Chondrocyte (in vitro differentiated cells): ENCODE measurements at places on chromosomes 2 and 18. TPM values are rescaled to one million over a fixed set of nuclear protein-coding genes. Genes with fewer than 3 reads are reported as not detected.

- H3K4me1 ChIP-seq = peaks cover 3% of the 10 kb centered on the region
- no peak overlapping the region for H3K4me3 ChIP-seq
Observed at GRCh38 chr2:172888714-172889669, 153.3 kb downstream of the RAPGEF4 start.

DNA sequence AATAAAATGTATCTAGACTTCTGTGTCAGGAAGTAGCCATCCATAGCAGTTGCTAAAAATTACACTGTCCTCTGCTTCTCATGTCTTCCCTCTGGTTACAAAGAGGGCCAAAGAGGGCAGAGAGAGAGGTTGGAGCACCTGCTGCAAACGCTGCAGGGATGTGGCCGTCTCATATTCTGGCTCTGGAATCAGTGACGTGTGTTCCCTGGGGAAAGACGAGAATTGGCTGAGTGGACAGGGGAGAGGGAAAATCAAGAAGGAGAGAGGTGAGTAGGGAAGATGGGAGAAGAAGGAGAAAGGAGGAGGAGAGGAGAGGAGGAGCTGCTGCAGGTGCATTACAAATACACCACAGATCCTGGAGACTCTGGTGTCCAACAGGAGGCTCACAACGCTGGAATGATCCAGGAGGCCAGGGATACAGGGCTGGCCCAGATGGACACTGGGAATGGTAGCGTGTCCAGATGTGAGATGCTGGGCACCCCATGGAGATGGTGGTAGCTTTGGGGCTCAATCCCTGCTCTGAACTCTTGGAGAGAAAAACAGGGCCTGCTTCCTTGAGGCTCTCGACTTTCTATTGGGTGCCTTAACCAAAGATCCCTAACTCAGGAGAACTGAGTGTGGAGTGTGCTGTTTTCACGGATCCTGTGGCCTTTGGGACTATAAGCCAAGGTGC lies 118.4 kb upstream of the PXDN start:
- H3K4me1 ChIP-seq = peaks cover 15% of the 10 kb centered on the region
- H3K36me3 ChIP-seq = no peaks in the 10 kb centered on the region
- H3K27ac ChIP-seq = no peak overlapping the region
- no peak for DNase-seq
- peaks cover 60% of the 10 kb centered on the region for H3K27me3 ChIP-seq
- no peak overlapping the region for H3K4me3 ChIP-seq

GRCh38 chr2:144310889-144311608 lies 208.9 kb downstream of the ZEB2 start:
- no peak overlapping the region for H3K27ac ChIP-seq
- DNase-seq = no peak

GRCh38 chr2:177599139-177599688 lies 206.6 kb downstream of the AGPS start:
- H3K36me3 ChIP-seq = no peaks in the 10 kb centered on the region
- H3K27ac ChIP-seq = no peak overlapping the region
- H3K4me1 ChIP-seq = peaks cover 8% of the 10 kb centered on the region
- no peak overlapping the region for H3K4me3 ChIP-seq
- no peaks in the 10 kb centered on the region for H3K27me3 ChIP-seq
- no peak for DNase-seq

DNA sequence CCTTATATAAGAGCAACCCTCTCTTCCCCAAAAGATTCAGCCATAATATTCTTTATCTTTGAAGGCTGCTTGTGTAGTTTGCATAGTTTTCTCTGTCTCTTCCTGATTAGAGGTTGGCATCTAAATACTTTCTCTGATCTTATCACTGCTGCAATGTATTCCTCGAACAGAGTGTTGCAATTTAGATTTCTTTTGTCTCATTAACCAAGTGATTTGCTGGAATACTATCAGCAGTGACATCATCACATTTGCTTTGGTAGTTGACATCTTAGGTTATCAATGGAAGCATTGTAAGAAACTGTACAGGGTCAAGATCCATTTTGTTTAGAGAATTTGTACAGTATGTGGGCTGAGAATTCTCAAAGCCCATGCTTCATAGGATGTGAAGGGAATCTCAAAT lies 72.0 kb upstream of the NEUROD1 start:
- no peak for DNase-seq
- H3K4me3 ChIP-seq = no peak overlapping the region
- H3K4me1 ChIP-seq = no peaks in the 10 kb centered on the region

DNA sequence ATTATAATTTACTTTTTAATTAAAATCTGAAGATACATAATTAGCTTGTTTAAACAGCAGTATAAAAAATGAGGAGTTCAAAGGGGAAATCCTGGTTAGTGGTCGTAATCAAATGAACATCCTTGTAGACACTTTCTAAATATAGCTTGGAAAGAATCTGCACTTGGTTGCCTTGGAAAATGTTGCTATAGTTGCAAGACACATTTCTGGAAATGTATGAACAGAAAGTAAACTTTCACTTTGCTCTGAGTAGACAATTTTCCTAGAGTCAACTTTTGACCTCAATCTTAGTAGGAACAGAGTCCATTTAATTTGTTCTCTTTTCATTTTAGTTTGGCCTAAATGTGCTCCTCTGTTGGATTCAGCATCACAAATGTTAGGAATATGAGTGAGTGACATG lies 38.3 kb downstream of the GCA start:
- peaks cover 26% of the 10 kb centered on the region for H3K27me3 ChIP-seq
- no peaks in the 10 kb centered on the region for H3K36me3 ChIP-seq
- H3K27ac ChIP-seq = no peak overlapping the region
- no peak for DNase-seq
- no peak overlapping the region for H3K4me3 ChIP-seq

- no peaks in the 10 kb centered on the region for H3K27me3 ChIP-seq
- peak overlapping the region; percentile 88 for H3K27ac ChIP-seq
- H3K4me3 ChIP-seq = no peak overlapping the region
- no peaks in the 10 kb centered on the region for H3K36me3 ChIP-seq
- DNase-seq = no peak
Observed at GRCh38 chr2:45962177-45962921, 310.9 kb downstream of the PRKCE start.

GRCh38 chr2:206477296-206477695 lies 34.0 kb downstream of the ADAM23 start:
- no peak overlapping the region for H3K4me3 ChIP-seq
- no peak for DNase-seq
- H3K36me3 ChIP-seq = no peaks in the 10 kb centered on the region
- peak overlapping the region; percentile 14 for H3K27ac ChIP-seq
- H3K4me1 ChIP-seq = peaks cover 21% of the 10 kb centered on the region
- no peaks in the 10 kb centered on the region for H3K27me3 ChIP-seq

- no peak overlapping the region for H3K27ac ChIP-seq
- H3K36me3 ChIP-seq = peaks cover 1% of the 10 kb centered on the region
- H3K4me1 ChIP-seq = peaks cover 17% of the 10 kb centered on the region
- DNase-seq = peak; percentile 34
- peaks cover 63% of the 10 kb centered on the region for H3K27me3 ChIP-seq
- no peak overlapping the region for H3K4me3 ChIP-seq
Observed at GRCh38 chr2:218863021-218863520, 3.5 kb downstream of the WNT6 start.

- peaks cover 58% of the 10 kb centered on the region for H3K4me1 ChIP-seq
- no peak for DNase-seq
- H3K27me3 ChIP-seq = no peaks in the 10 kb centered on the region
- H3K4me3 ChIP-seq = peak overlapping the region; percentile 99
- H3K36me3 ChIP-seq = peaks cover 11% of the 10 kb centered on the region
Observed at GRCh38 chr2:159713631-159714246, 1.4 kb downstream of the MARCHF7 start.

DNA sequence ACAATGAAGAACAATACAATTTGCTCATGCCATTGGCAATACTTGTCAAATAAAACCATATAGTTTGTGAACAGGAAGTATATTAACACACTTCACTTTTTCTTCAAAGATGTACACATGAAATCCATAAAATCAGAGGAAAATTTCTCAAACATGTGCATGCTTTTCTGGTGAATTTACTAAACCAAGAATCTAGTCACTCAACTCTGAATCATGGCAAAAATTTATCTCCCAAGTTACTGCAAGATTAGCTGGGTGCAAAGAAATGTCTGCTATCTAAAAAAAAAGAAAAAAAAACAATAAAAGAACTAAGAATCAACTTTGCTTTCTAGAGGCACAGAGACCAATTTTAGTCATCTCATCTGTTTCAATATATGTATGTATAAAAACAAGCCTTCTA lies 419.2 kb downstream of the NR4A2 start:
- no peak overlapping the region for H3K27ac ChIP-seq
- DNase-seq = no peak
- no peak overlapping the region for H3K4me3 ChIP-seq
- no peaks in the 10 kb centered on the region for H3K27me3 ChIP-seq

DNA sequence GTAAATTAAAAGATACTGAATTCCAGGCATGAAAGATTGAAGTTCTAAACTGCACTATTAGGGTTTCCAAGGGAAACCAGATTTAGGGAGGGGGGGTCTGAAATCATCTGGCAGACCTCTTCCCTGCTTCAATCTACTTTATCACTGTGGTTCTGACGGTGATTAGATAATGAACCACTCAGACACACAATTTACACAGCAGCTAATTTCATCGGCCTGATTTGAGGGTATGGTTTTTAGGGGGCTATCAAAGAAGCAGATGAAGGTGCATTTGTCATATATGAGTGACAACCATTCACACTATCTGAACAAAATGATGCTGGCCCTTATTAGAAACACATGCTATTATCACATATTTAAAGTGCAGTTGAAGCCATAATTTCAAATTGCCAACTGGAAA lies 106.0 kb downstream of the OLA1 start:
- no peak for DNase-seq
- no peaks in the 10 kb centered on the region for H3K27me3 ChIP-seq
- H3K4me1 ChIP-seq = peaks cover 4% of the 10 kb centered on the region
- no peak overlapping the region for H3K27ac ChIP-seq
- peaks cover 5% of the 10 kb centered on the region for H3K36me3 ChIP-seq
- H3K4me3 ChIP-seq = no peak overlapping the region

DNA sequence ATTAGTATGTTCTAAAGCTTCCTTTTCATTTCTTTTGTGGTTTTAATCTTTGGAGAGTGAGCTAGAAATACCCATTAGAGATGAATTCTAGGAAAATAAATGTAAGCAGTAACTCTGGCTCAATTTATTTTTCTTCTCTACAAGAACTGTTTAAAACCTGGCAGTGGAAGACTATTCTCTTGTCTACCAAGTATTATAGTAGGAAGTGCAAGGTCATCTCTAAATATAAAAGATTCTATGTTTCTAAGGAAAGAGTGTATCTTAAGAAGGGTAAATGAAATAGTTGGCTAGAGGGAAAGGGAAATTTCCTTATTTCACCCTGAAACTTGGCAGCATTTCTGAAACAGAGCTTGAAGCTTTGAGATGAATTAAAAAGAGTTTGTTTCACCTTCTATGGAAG lies 35.5 kb downstream of the PLCL1 start:
- H3K36me3 ChIP-seq = no peaks in the 10 kb centered on the region
- no peak overlapping the region for H3K4me3 ChIP-seq
- peaks cover 19% of the 10 kb centered on the region for H3K27me3 ChIP-seq
- peaks cover 7% of the 10 kb centered on the region for H3K4me1 ChIP-seq
- no peak overlapping the region for H3K27ac ChIP-seq

- H3K4me3 ChIP-seq = no peak overlapping the region
- H3K36me3 ChIP-seq = peaks cover 5% of the 10 kb centered on the region
- H3K4me1 ChIP-seq = peaks cover 29% of the 10 kb centered on the region
- H3K27ac ChIP-seq = peak overlapping the region; percentile 66
- H3K27me3 ChIP-seq = no peaks in the 10 kb centered on the region
Observed at GRCh38 chr2:69781321-69782248, 39.7 kb downstream of the ANXA4 start.

DNA sequence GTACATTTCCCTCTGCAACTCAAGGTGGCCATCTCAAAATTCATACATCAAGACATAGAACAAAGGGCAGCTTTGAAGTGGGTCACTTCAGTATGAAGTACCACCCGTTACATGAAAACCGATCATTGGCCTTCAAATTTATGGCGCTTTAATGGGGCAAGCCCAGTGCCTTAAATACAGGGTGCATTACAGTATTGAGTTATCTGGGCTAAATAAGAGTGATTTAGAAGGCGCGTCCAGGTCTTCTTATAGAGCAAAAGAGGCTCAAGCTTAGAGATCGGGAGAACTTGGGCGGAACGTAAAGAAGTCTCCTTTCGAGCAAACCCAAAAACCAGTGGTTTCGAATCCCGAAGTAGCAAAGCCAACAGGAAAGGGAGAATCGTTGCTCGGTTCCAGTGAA lies 7.1 kb downstream of the HOXD3 start:
- H3K27me3 ChIP-seq = peaks cover 81% of the 10 kb centered on the region
- H3K36me3 ChIP-seq = peaks cover 10% of the 10 kb centered on the region
- H3K4me3 ChIP-seq = no peak overlapping the region
- DNase-seq = no peak

NDUFV2 gene
- 76.1 to 90.5 TPM (median 80.5 TPM) in 3 replicates for total RNA-seq

IL36G gene
- not detected in 3 replicates for total RNA-seq

SMYD1 gene
- total RNA-seq = not detected in 3 replicates

MSGN1 gene
- not detected in 3 replicates for total RNA-seq

FRZB gene
- 13.8 to 31.6 TPM (median 15.0 TPM) in 3 replicates for total RNA-seq

SNED1 gene
- 1.6 to 2.9 TPM (median 1.9 TPM) in 3 replicates for total RNA-seq

CYBRD1 gene
- total RNA-seq = 84.5 to 139 TPM (median 88.5 TPM) in 3 replicates

RALB gene
- total RNA-seq = 19.5 to 23.5 TPM (median 23.4 TPM) in 3 replicates

RHOB gene
- total RNA-seq = 191 to 254 TPM (median 195 TPM) in 3 replicates
